CD4-positive, alpha-beta T cell treated with Interleukin-6 at 100 ng/mL for 8 hours (primary cell): ENCODE measurements at places on chromosomes 7 and 10.

DNA sequence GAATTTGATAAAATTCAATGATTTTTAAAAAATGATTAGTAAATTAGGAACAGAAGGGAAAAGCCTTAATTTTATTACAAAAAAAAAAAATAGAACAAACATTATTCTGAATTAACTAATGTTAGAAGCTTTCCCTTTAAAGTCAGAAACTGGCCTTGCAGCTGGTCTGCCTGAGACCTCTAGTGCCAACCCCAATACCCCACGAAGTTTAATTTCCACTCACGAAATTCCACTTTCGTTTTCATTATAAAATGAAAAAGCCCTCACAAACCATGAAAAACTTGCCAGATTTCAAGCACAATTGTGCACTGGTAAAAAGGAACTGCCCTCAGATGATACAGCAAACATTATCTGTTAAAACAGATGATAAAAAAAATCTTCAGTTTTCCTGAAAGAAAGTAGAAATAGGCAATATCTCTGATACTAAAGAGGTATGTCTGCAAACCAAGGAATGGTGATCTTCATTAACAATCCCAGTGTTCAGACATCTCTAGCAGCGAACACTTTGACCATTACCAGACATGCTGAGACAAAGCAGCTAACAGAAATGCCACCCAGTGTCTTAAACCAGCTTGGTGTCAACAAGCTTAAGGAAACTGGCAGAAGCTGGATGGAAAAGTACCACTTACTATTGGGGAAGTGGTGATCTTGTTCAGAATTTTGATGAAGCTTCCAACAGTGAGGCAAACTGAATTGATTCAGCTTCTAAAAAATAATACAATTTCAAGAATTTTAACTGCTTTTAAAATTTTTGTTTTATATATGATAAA, 80.2 kb downstream of the PALS2 start:
- no peak for DNase-seq

GRCh38 chr7:122764902-122765301, 62.2 kb upstream of the RNF148 start:
- DNase-seq: no peak

GRCh38 chr7:75617634-75618234, 121.0 kb downstream of the HIP1 start:
- DNase-seq: peak; percentile 57

GRCh38 chr7:121545418-121545817, 149.3 kb upstream of the FAM3C start:
- DNase-seq: no peak

- no peak for DNase-seq
Observed at GRCh38 chr10:955820-956217, 24.3 kb upstream of the LARP4B start.

DNA sequence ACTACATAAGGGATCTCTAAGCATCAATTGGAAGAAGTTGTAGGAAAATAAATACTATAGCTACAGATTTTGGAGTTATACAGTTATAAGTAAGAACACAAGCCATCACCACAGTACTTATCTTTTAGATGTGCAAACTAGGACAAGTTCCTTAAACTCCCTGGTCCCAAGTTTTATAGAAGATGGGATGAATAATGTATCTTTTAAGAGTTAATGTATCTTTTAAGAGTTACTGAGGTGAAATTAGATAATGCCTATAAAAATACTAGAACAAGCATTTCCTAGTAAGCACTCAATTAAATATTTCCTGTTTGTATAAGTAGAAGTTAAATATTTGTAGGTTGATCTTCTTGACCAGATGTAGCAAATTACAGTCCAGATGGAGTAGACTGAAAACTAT, 56.8 kb downstream of the SEMA3A start:
- no peak for DNase-seq

DNA sequence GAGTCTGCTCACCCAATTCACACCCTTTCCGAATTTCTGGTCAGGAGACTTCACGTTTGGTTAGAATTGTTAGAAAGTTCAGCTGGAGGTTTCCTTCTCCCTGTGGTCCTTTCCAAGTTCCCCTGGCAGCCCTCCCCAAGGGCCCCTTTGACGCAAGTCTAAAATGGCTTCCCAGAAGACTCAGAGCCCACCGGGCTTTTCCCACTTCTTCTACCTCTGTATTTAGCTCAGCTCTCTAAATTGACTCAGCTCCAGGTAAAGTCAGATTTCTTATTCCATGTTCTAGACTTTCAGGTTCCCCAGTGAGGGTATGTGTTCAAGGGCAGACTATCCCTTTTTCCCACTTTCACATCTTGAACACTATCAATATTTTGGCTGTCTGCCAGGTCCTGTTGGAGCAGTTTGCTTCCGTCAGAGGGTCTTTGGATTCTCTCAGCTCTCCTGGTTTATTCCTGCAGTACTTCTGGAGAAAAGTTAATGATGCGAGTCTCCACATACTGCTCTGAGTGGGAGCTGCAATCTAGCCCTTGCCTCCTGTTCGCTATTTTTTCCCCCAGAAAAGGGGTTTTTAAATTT, 53.1 kb upstream of the ZNF273 start:
- DNase-seq: no peak

DNA sequence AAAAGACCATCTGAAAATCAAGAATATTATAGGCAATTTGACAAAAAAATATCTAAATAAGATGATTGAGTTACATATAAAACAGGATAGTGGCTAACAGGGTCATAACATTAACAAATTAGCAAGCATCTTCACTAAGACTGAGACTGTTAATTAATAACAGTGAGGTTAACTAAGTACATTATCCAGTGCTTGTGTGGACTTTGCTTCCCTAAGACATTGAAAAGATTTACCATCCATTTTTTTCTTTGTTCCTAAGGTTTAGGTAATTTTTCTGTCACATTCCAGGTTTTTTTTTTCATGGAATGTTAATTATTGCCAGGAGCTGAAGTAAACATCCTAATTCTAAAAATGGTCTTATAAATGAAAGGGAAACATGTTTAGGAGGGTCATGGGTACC, 227.6 kb downstream of the ANKRD7 start:
- no peak for DNase-seq

DNA sequence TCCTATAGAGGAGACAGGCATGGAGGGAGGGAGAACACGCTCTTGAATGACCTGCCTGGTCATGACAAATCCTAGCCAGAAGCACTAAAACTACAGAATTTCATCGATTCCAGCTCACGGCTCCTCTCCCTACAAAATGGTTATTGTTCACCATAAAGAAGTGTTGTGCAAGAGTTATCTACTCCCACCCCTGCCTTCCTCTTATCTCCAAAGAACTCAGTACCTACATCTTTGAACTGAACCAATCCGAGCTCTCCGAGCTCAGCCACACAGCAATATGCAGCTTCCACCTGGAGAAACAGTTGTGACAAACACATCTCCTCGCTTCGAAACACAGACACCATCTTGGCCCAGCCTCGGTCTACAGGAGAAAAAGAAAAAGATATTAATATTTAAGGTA, 26.9 kb upstream of the TMEM213 start:
- DNase-seq: no peak

GRCh38 chr10:73967022-73967429, 30.9 kb upstream of the VCL start:
- no peak for DNase-seq

DNA sequence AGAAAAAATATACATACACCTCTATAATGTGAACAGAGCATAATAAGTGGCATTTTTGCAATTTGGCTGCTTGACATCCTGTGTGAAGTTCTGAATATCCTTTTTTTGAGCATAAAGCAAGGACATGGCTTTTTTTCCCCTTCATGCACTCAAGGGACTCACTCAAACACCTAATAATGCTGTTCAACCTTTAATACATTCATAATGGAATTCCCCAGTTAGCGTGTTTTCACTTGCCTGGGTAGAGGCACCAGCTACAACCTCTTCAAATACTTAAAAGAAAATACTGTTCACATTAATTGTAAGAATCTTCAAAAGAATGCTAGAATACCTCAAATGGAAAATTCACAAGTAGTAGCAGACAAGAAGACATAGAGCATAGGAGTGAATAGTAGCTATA, 316.8 kb downstream of the PCDH15 start:
- no peak for DNase-seq

DNA sequence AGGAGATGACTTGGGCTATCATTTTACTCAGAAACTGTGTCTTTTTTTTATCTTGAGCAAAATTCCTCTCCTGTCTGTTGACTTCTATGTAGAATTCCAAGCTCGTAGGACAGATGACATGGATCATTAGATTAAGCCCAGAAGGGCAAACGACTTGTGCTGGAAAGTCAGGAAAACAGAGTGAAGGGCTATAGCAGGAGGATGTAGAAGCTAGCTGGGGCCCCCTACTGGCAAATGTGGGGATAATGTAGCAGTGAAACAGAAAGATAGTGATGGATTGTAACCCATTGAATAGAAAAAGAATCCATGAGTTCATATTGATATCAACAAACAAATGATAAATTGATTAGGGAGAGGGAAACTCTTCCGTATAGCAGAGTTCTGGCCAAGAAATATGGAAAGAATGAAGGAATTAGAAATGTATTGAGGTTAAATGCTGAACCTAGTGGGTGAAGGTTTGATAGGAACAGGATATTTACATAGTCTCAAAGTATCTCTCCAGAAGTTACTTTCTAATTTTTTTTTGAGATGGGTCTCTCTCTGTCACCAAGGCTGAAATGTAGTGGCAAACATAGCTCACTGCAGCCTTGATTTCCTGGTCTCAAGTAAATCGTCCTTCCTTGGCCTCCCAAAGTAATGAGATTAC, 103.6 kb downstream of the LYZL1 start:
- peak; percentile 15 for DNase-seq

DNA sequence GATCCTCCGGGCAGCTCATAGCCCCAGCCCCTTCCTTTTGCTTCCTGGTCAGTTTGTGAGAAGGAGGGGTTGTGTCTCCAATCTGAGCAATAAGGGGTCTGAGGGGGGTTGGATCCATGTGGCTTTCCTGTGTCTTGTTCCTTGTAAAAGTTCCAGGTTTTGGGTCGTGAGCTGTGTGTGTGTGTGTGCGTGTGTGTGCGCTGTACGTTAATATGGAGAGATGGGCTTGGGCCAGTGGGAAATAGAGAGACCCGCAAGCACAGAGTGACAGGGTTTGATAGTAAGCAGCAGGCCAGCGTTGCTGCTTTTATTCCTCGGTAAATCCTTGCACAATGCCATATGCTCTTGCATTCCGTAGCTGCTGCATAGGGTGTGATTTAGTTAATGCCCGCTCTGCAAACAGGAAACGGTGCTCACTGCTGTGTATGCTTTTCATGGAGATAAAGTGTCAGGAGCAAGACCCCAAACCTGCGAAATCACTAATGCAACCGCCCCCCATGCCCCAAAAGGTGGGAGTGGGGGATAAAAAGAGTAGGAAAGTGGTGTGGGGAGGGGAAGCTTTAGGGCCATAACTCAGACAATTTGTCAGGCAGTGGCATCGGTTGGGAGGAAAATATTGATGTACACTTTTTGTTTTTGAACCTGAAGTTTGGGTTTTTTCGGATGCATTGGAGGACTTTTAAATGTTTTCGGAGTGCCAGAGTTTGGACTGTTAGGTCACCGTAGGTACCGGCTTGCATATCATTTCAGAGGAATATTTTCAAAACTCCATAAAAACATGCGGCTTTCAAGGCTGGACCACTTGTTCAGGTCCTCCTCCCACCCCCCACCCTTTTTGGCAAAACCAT, 108.7 kb downstream of the TCF7L2 start:
- DNase-seq: no peak
